ENCODE measurements at places on chromosomes 1 and 21.

DNA sequence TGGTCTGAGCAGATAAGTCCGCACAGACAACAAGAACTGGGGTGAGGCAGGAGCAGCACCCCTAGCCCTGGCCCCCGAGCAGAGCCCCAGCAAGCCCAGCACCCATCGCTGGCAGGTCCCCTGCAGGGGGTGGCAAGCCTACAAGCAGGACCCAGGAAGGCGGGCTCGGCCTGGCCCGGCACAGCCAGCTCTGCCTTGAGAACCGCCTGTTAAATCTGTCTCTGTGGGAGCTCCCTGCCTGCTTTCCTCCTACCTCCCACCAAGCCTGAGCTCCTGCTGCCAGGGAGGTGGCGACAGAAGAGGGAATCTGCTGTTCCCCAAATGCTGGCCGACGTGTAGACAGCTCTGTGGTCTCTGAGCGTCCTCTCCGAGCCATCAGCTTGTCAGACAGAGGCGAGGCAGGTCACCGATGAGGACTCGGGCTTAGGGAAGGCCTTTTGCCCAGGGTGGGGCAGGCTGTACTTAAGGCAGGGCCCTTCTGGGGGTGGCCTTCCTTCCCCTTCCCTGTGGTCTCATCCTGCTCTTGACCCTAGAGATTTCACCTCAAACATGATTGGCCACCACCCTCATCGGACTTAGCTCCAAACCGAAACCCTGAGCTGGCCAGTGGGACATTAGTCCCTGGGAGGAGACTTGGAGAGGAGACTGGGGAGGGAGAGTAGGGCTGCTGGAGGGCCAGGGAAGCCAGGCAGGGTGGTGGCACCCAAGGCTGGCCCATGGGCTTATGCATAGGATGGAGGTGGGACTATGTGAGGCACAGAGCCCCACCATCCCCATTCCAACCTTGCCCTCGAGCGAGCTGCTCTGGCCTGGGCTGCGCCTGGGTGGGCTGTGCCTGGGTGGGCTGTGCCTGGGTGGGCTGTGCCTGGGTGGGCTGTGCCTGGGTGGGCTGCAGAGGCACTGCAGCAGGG is 7.7 kb downstream of the SELENON start:
- DNase-seq = no peak

GRCh38 chr1:6367381-6368012 is 26.1 kb downstream of the ACOT7 start:
- DNase-seq = no peak

- DNase-seq = no peak
Observed at GRCh38 chr1:66552829-66553228, 18.9 kb downstream of the SGIP1 start.

DNA sequence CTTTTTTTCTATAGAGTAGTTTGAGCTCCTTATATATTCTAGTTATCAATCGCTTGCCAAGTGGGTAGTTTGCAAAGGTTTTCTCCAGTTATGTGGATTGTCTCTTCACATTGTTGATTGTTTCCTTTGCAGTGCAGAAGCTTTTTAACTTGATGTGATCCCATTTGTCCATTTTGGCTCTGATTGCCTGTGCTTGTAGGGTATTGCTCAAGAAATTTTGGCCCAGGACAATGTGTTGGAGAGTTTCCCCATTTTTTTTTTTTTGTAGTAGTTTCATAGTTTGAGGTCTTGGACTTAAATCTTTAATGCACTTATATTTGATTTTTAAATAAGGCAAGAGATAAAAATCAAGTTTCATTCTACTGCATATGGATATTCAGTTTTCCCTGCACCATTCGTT is 774.8 kb upstream of the ADAMTS5 start:
- DNase-seq = no peak

DNA sequence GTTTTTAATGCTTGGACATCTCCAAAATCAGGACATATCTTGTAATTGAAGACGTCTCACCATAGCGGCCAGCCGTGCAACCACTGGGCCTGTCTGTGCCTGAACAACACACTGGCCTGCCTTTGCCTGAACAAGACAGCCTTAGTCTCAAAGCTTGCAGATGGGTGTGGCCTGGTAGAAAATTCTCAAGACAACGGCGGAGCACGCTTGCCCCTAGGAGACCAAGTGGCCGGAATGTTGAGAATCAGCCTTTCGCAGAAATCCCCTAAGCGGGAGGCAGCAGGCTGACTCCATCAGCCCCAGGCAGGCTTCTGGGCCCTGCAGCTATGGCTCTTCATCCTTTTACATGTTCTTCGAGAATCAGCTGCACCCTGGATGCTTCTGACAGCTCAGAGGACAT is 98.0 kb upstream of the C1orf174 start:
- no peak for DNase-seq

GRCh38 chr1:52026278-52026677 is 7.3 kb downstream of the KTI12 start:
- no peak for DNase-seq

- peak; percentile 54 for DNase-seq
Observed at GRCh38 chr1:114979278-114979891, 50.2 kb upstream of the TSHB start.

- DNase-seq = no peak
Observed at GRCh38 chr1:205950826-205951549, 7.7 kb upstream of the SLC26A9 start.

- no peak for DNase-seq
Observed at GRCh38 chr1:6519491-6519934, 28.0 kb upstream of the PLEKHG5 start.

- DNase-seq = no peak
Observed at GRCh38 chr1:220249522-220249921, 22.7 kb downstream of the RAB3GAP2 start.

DNA sequence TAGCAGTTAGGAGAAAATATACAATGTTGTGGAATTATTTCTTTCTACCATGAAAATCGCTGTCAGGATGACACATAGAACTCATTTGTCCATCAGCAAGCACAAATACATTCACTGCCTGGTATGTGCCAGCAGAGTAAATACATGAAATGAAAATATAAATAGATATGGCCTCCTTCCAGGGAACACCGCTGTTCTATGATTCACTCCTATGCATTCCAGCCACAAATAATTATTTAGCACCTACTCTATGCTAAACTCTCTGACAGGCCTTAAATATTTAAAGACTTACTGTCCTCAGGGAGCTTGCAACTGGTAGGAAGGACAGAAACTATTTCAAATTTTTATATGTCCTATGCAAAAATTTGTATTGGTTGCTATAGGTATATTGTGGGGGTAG is 975.0 kb upstream of the NCAM2 start:
- no peak for DNase-seq

GRCh38 chr1:164725401-164725800 is 166.4 kb downstream of the PBX1 start:
- DNase-seq = no peak

Data from neuronal stem cell (in vitro differentiated cells).